Vagina (tissue), 2 donors: ENCODE measurements at places on chromosomes 5 and 9.

DNA sequence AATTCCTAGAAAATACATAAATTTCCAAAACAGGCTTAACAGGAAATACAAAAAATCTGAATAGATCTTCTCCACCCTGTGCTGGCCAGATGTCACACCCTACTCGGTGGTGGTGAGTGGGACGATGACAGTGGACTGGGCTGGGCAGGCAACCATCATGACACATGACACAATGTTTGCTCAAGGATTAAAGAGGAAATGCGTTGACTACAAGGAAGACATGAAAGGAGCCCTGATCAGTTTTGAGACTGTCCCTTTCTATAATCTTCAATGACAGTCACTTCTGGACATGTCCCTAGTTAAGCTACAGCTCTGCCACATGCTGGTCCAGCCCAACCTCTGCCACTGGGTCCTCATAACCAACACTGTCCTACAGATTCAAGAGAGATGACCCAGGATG, 99.8 kb downstream of the ZDHHC21 start:
- no peak for DNase-seq

GRCh38 chr5:152638996-152639552, 234.0 kb upstream of the NMUR2 start:
- no peak for DNase-seq

GRCh38 chr9:73042155-73042554, 89.3 kb upstream of the ALDH1A1 start:
- DNase-seq = no peak

- no peak for DNase-seq
Observed at GRCh38 chr5:152511120-152511519, 106.0 kb upstream of the NMUR2 start.

DNA sequence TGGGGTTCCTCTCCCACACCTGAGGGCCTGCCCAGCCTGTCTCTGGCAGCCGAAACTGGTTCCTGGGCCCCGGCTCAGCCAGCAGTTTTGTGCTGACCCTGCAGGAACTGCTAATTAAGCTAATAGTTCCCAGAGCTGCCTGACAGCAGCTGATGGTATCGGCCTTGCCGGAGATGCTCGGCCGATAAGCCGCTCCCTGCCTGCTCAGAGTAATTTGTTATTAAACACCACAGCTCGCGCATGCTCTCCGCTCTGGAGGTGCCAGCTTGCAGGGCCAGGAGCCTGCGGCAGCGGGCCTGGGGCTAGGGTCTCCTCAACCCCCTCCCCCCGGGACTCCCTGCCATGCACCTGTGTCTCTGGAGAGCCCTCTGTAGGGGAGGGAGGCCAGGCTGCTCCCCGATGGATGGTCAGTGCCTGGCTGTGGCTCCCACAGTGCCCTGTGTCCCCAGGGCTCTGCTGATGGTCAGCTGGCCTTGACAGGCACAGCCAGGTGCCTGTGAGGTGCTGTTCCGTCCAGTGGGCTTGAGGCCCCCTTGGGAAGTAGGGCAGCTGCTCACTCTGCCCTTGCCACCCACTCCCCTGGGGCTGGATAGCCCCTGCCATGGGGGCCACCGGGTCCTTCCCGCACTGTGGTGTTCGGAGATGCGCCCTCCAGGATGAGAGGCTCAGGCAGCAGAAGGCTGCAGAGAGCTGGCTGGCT, 41.7 kb downstream of the RXRA start:
- DNase-seq = no peak

GRCh38 chr5:173719731-173720082, 103.3 kb upstream of the BOD1 start:
- DNase-seq = no peak

DNA sequence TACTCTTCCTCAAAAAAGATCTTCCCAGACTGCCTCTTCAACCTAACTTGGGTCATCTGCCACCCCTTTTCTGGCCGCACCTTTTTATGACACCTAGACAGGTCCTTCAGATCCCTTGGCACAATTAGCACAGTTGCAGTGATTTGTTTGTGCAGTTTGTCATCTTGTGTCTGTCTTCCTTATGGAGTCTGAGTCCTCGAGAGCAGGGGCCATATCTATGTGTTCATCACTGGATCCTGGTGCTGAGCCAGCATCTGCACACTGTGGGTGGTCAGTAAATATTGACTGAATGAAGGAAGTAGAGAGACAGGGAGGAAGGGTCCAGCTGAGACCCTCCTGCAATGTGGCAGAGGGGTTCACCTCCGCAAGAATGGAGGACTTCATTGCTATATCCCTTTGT, 14.4 kb downstream of the ERGIC1 start:
- no peak for DNase-seq

GRCh38 chr5:155765715-155766114, 561.2 kb upstream of the SGCD start:
- DNase-seq = no peak

DNA sequence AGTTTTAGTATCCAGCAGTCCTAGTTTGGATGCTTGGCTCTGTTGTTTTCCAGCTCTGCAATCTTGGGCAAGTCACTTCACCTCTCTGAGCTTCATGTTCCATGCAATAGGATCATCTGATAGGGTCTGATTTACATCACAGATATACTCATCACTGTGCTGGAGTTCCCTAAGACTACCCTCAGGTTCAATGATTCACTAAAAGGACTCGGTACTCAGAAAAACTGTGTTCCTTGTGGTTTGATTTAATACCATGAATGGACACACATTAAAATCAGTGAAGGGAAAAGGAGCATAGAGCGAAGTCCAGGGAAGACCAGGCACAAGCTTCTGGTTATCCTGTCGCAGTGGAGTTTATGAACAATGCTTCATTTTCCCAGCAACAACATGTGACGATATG, 119.9 kb upstream of the EFNA5 start:
- DNase-seq = no peak

DNA sequence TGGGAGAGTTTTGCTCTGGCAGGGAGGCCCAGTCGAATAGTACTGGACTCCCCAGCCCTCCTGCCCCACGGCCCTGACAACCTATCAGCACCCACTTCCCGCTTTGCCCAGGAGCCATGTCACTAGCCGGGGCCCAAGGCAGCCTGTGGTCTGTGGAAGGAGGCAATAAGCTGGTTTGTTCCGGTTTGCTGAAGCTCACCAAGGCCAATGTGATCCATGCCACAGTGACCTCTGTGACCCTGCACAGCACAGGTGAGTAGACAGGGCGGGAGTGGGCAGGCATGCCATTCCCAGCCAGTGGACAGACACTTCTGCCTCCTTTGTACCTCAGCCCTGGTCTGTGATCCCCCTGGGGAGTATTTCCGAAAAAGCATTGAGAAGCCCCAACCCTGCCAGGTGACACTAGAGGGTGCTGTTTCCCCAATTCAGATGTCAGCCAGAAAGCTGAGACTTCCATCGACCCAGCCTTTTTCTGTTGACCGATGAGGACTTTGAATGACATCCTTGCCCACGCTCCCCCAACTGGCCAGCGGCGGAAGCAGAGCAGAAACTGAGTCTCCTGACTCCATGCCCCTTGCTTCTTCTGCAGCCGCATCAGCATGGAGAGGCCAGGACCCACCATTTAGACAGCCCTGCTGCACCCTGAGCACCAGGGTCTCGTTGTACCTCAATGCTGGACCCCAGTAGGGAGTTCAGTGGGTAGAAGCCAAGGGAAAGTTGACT, 9.6 kb downstream of the PCYOX1L start:
- no peak for DNase-seq

- no peak for DNase-seq
Observed at GRCh38 chr9:33311953-33312352, 21.6 kb downstream of the NFX1 start.
